ENCODE measurements at places on chromosomes 12 and 14.

- no peak for DNase-seq
Measured at GRCh38 chr12:2960996-2961616, 1.9 kb downstream of the TEAD4 start.

DNA sequence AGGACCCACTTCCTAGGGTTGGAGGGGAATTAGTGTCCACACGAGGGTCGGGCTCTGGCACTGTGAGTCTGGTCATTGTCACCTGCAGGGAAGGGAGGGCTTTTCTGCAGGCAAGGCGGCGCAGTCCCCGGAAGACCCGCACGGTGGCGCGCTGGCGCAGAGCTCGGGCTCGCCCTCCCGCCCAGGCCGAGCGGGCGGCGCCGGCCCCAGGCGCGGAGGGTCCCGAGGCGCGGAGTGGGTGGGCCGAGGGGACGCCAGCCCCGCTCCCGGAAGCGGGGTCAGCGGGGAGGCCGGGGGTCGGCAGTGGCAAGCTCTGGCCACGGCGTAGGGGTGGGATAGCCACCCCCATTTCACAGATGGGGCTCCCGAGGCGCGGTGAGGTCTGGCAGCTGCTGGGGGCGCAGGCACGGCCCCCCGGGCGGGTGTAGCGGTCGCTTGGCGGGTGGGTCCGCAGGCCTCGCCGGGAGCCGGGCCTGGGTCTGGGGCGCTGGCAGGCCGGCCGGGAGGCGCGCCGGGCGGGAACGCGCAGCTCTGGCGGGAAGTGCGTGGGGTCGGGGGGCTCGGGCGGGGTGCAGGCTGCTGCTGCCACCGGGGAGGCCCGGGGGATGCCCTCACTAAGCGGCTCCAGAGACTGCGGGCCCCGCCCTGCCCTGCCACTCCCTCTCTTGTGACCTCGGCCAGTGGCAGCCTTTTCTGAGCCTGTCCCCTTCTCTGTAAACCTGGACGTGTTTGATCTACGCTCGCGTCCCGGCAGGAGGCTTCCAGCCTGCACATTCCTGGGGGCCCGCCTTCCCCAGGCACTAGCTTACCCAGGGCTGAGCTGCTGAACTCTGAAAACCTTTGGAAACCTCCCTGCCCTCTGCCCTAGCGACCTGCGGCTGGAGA lies 46.1 kb downstream of the CYP46A1 start:
- peak; percentile 15 for DNase-seq

DNA sequence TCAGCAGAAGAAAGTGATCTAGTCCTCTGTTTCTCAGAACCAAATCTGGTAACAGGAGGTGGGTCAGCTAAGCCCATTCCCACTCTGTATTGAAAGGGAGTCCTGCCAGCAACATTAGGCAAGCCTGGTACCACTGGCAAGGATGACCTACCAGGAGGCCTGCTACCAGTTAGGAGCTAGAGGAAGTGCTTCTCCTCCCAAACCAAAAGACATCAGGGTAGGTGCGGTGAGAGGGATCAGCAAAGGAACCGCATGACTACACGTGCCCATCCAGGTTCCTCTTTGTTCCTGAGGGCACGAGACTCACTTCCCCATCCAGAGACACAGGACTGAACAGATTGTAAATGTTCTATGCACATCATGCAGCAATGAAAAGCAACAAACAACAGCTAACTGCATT lies 2.8 kb downstream of the KLRC4 start:
- no peak for DNase-seq

- DNase-seq = no peak
Measured at GRCh38 chr14:74062809-74063150, 21.5 kb downstream of the ALDH6A1 start.

DNA sequence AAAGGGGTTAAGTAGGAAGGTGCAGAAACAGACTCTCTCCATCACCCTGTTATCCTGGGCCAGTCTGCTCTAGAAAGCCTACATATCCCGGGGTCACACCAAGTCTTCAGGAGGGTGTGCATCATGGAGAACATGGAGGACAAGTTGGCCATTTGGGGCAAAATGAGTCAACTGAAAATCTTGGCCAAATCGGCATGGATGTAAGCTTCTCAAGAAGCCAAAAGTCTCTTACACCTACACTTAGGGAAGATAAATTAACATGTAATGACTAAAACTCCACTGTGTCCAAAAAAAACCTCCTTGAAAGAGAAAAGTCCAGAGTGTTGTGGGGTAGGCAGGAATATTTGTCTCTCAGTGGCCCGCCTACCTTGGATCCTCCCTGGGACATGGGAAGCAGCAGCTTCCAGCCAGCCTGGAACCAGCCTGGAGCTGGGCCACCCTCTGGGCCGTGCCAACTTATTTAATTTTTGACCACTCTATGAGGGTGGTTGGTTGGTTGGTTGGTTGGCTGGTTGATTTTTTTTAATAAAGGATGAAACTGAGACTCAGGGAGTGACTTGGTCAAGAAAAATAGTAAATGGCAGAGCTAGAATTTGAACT lies 17.9 kb upstream of the TC2N start:
- no peak for DNase-seq

GRCh38 chr12:26058308-26058707 lies 66.5 kb downstream of the BHLHE41 start:
- no peak for DNase-seq

GRCh38 chr12:94942663-94943062 lies 60.8 kb downstream of the NDUFA12 start:
- no peak for DNase-seq

- DNase-seq = no peak
Measured at GRCh38 chr14:59081720-59082119, 106.7 kb upstream of the DAAM1 start.

DNA sequence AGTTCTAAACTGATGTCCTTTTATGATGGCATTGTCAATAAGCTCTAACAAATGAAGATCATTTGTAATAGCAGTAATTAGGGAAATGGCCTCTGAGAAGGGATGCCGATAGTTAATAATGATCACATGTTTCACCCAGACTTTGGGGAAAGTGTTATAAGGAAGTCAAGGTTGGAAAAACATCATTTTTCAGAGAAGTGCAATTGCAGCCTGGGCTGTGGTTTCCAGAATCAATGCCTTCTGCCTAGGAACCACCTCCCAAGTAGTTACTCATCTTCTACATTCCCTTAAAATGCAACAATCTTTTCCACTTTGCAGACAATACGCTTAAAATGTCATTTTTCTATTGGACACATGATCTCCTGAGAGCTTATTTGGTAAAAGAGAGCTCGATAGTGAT lies 879 bp downstream of the EDDM3A start:
- DNase-seq = no peak

- DNase-seq = no peak
Measured at GRCh38 chr12:112328456-112329124, 53.6 kb downstream of the HECTD4 start.

- no peak for DNase-seq
Measured at GRCh38 chr12:32756476-32757066, 874 bp upstream of the YARS2 start.

DNA sequence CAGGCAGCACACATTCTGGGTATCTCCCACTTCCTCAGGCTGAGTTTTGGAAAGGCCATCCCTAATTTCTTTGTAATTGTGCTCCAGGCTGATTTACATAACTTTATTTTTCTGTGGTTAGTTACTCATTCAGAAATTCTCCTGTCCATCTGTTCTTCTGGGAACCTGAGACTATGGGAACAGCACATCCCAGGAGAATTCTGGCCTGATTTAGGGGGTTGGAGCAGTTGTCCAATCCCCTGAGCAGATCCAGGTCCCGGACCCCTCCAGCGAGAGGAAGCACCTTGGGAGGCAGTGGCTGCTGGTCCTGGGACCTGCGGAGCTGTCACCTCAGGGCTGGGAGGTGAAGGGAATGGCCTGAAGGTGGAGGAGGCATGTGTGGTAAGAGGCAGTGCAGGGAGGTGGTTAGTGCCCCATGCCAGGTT lies 40.4 kb downstream of the TSPAN9 start:
- no peak for DNase-seq

DNA sequence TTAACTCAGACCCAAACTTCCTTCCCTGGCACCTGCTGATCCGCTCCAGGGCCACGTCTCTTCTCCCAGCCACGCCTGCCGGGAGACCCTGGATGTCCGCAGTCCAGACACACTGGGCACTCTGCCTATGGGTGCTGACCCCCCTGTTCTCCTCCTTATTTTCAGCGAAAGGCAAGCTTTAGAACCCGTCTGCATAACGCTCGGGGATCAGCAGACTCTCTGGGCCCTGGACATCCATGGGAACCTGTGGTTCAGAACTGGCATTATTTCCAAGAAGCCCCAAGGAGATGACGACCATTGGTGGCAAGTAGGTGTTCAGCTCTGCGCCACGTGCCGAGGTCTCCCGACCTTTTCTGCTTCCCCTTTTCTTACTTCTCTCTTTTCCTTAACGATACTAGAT lies 63.9 kb downstream of the ANKRD9 start:
- no peak for DNase-seq

- DNase-seq = no peak
Measured at GRCh38 chr12:32002848-32003493, 43.8 kb downstream of the RESF1 start.

DNA sequence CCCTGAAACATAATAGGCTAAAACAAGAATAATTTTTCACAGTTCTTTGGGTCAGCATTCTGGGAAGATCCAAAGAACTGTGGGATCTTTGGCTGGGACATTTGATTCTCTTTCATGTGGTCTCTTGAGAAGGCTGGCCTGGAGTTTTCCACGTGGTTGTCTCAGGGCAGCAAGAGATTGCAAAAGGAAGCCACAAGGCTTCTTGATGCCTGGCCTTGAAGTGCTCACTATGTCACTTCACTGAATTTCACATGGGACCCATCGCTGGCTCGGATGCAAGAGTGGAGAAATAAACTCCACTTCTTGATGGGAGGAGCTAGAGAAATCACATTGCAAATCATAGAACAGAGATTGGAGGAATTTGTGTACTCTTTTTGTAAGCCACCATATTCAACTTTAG lies 343.4 kb downstream of the MED13L start:
- no peak for DNase-seq

DNA sequence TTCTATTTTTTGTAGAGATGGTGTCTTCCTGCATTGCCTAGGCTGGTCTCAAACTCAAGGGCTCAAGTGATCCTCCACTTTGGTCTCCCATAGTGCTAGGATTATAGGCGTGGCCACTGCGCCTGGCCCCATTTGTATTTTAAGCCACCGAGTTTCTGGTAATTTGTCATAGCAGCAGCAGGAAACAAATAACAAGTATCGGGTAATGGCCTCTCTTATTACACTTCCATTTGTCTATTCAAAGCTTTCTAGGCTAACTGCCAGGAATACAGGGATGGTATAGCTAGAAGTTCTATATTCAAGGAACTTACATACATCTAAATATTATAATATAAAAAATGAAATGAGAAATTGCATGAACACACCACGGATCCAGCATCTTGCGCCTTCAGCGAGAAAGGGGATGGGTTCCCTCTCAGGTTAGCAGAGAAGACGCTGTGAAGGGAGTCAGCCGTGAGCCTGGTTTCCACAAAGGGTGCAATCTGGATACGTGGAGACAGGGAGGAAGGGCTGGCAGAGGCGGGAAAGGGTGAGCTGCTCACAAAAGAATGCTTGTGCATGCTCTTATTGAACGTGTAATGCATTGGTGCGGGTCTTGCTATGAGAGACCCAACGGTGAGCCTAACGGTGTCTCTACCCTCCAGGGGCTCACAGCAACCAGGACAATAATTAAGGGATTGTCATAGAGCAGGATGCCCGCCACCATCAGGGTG lies 9.5 kb downstream of the BDKRB1 start:
- DNase-seq = no peak

All from NCI-H146 (cell line).